Chondrocyte (in vitro differentiated cells): ENCODE measurements at places on chromosomes 6 and 20. TPM values are rescaled to one million over a fixed set of nuclear protein-coding genes. Genes with fewer than 3 reads are reported as not detected.

DNA sequence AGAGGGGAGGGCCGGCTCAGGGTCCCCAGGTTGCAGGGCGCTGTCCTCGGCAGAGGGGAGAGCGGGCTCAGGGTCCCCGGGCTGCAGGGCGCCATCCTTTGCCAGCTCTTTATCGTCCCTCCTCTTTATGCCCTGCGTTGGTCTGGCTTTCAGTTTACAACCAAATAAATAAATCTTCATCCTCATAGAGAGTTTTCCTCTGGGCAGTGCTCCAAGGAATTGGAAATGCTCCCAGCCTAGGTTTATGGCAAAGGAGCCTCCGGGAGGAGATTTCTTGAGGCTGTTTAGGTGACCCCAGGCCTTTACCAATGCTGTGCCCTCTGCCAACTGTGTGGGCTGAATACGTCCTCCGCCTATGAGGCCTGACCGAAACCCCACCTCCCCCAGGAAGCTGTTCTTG, 60.2 kb downstream of the CHMP4B start:
- peaks cover 29% of the 10 kb centered on the region for H3K27me3 ChIP-seq
- H3K27ac ChIP-seq, result no peak overlapping the region
- no peak for DNase-seq
- peaks cover 4% of the 10 kb centered on the region for H3K36me3 ChIP-seq
- no peak overlapping the region for H3K4me3 ChIP-seq

The RHAG gene
- not detected in 3 replicates for total RNA-seq

DNA sequence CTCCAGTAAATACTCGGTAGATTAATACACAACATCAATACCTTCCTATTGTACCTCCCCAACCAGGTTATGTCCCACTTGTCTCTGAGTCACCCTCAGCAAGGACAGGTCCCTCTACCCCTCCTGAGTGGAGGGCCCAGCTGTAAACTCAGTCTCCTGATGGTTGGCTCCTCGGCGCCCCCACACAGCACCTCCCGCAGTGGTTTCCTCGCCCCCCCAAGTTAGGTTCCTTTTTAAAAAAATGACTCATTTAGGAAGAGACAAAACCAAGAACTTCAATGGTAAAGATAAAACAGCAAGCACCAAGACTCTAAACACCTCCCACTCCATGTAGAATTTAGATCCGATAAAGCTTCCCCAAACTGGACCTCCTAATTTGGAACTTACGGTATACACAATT, 83.5 kb downstream of the TRERF1 start:
- H3K36me3 ChIP-seq, result no peaks in the 10 kb centered on the region
- DNase-seq, result no peak
- H3K4me3 ChIP-seq, result no peak overlapping the region
- no peaks in the 10 kb centered on the region for H3K4me1 ChIP-seq

The PPP1R3G gene
- total RNA-seq, result 0.56 to 2.6 TPM (median 2.2 TPM) in 3 replicates

The CTNNBL1 gene
- 36.0 to 45.1 TPM (median 38.4 TPM) in 3 replicates for total RNA-seq

DNA sequence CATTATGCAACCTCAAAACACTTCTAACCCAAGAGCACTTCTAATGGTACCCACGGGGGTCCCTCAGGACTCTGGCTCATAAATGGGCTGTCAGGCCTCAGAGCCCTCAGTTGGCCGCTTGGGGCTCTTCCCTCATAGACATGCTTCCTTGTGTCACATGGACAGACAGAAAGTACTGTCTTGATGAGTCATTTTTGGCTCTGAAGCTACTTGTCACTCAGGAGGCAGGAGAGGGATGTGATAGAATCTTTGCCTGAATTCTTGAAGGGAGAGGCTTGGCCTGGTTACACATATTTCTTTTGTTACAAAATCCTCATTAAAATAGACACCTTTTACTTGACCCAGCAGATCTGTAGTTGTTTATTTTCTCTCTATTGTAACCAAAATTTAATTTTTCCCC, 15.1 kb upstream of the EDN1 start:
- H3K36me3 ChIP-seq, result no peaks in the 10 kb centered on the region
- no peaks in the 10 kb centered on the region for H3K27me3 ChIP-seq
- peak overlapping the region; percentile 13 for H3K27ac ChIP-seq
- H3K4me1 ChIP-seq, result peaks cover 13% of the 10 kb centered on the region
- no peak overlapping the region for H3K4me3 ChIP-seq
- DNase-seq, result no peak

The RIPOR3 gene
- 0.12 TPM in 1 of 3 replicates, not detected in the others for total RNA-seq

DNA sequence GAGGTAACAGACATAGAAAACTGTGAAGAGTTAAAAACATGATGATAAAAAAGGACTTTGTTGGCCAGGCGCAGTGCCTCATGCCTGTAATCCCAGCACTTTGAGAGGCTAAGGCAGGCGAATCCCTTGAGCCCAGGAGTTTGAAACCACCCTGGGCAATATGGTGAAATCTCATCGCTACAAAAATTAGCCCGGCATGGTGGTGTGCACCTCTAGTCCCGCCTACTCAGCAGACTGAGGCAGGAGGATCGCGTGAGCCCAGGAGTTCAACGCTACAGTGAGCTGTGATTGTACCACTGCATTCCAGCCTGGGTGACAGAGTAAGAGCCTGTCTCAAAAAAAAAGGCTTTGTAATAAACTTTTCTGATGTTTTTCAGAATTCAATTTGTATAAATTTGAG, 60.1 kb downstream of the GFOD1 start:
- H3K4me1 ChIP-seq, result peaks cover 32% of the 10 kb centered on the region
- H3K27me3 ChIP-seq, result no peaks in the 10 kb centered on the region
- H3K4me3 ChIP-seq, result no peak overlapping the region
- H3K27ac ChIP-seq, result no peak overlapping the region
- no peaks in the 10 kb centered on the region for H3K36me3 ChIP-seq

- H3K27ac ChIP-seq, result no peak overlapping the region
- H3K36me3 ChIP-seq, result peaks cover 3% of the 10 kb centered on the region
- DNase-seq, result no peak
- H3K27me3 ChIP-seq, result no peaks in the 10 kb centered on the region
- no peaks in the 10 kb centered on the region for H3K4me1 ChIP-seq
Observed at GRCh38 chr20:46701556-46701955, 7.9 kb upstream of the SLC2A10 start.

GRCh38 chr6:81940451-81940985, 188.0 kb upstream of the TENT5A start:
- H3K27me3 ChIP-seq, result no peaks in the 10 kb centered on the region
- H3K36me3 ChIP-seq, result no peaks in the 10 kb centered on the region
- DNase-seq, result no peak

The SNAP25 gene
- 0.46 to 0.65 TPM (median 0.60 TPM) in 3 replicates for total RNA-seq

DNA sequence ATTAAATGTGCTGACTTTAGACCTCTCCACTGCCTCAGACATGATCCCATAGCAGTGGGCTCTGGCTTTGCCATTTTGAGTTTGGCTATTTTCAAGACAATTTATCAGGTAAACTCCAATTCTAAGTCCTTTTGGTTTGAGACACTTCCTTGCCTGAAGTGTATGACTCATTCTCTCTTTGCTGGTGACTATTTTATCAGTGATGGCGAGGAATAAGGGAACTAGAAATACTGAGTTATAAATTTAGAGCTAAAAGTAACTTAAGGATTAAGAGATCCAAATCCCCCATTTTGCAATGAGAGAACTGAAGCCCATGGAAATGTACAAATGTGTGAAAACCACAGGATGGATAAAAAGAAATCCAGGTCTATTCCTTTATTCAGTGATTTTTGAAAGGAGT, 30.9 kb upstream of the CD83 start:
- no peak for DNase-seq
- H3K27me3 ChIP-seq, result peaks cover 8% of the 10 kb centered on the region
- H3K36me3 ChIP-seq, result peaks cover 2% of the 10 kb centered on the region

DNA sequence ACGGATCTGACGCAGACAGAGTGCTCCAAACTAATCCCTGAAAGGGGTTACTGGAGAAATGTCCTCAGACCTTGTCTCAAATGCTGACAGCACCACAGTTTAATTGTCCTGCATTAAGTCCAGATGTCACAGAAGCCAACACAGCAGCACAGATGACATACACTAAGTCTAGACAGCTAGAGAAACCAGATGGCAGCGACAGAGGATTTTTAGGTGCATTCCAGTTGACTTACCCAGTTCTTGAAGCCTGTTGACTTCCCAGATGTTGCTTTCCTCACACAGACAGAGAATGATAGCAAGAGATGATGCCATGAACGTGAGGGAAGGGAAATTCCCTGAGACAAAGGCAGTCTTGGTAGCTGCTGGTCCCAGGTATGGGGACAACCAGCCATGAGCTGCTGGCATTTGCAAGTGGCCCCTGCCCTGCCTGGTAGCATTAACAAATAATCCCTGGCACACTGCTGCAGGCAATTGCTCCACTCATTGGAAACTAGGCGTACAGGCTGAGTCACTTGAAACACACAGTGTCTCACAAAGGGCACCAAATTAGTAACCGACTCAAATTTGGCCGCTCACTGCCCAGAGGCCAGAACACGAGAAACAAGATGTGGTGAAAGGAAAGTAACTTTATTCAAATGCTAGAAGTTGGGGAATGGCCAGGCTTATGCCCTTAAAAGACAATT, 52.2 kb downstream of the ADGB start:
- H3K4me1 ChIP-seq, result no peaks in the 10 kb centered on the region
- H3K27me3 ChIP-seq, result peaks cover 9% of the 10 kb centered on the region
- DNase-seq, result no peak
- no peak overlapping the region for H3K27ac ChIP-seq

GRCh38 chr6:10382728-10383330, 32.0 kb downstream of the TFAP2A start:
- H3K27me3 ChIP-seq, result peaks cover 51% of the 10 kb centered on the region
- H3K4me3 ChIP-seq, result no peak overlapping the region
- no peak for DNase-seq
- H3K4me1 ChIP-seq, result peaks cover 19% of the 10 kb centered on the region
- no peak overlapping the region for H3K27ac ChIP-seq
